CD8-positive, alpha-beta memory T cell (primary cell): ENCODE measurements at places on chromosomes 5 and 9. TPM values are rescaled to one million over a fixed set of nuclear protein-coding genes. Genes with fewer than 3 reads are reported as not detected.

Gene PRDM9
- not detected for total RNA-seq

Gene FRRS1L
- not detected for total RNA-seq

DNA sequence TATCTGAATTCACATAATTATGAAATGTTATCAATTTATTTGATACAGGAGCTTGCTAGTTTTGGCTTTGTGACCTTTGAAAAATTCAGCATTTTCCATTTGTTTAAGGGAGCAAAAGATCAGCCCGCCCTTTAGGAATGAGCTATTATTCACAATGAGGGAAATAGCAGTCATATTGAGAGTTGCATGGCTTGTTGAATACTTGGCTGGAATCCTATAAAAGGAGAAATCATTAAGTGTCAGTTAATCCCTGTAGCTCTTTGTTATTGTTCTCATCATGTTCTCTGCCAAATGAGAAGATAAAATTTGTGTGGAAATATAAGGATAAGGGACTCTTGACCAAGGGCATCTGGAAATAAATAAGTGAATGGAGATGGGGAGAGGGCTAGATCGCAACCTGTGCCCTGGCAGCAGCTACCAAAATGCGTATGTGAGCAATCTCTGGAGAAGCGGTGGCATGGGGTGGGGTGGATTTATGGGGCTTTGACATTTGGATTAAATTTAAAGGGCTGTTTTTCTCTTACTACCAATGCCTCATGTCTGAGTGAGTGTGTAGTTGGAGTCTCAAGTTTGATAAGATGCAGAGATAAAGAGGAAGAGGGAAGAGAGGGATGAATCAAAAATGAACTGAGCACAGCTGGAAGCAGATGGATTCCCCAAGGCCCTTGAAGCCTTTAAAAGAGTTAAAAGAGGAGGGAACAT is 237.6 kb downstream of the NNT start:
- no peak overlapping the region for H3K4me3 ChIP-seq
- H3K36me3 ChIP-seq, result no peaks in the 10 kb centered on the region

DNA sequence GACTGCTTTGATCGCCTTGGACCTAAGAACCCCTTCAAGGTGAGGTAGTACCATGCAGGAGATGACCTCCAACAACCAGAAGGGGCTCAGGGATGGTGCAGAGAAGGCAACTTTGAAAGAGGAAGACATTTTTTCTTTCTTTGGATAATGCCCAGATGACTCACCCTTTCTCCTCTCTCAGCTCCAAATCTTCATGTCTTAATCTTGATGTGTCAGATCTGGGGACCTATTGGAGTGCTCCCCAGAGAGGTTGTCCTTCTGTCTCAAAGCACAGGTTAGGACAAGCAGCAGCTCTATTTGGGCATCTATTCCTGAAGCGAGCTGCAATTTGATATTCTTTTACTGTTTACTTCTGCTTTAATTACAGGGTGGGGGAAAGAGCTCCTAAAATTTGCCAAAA is 229.9 kb upstream of the MAP3K1 start:
- H3K4me3 ChIP-seq, result no peak overlapping the region
- H3K27me3 ChIP-seq, result no peaks in the 10 kb centered on the region
- H3K4me1 ChIP-seq, result peaks cover 49% of the 10 kb centered on the region
- no peak overlapping the region for H3K27ac ChIP-seq
- no peak for DNase-seq

DNA sequence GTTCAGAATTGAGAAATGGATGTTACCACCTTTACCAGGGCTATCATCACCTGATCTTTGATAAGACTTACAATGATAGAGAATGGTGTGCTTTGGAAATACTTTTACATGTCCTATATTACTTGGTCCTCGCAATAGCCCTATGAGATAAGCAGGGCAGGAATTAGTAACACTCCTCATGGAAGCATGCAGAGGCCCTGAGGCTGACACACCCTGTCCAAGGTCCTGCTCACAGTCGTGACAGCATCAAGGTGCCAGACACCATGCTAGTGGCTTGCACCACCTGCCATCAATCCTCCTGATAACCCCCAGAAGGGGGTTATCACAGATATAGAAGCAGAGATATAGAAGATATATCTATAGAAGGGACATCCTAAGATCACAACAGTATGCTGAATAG is 216.8 kb upstream of the TBC1D2 start:
- DNase-seq, result no peak
- H3K36me3 ChIP-seq, result no peaks in the 10 kb centered on the region
- no peaks in the 10 kb centered on the region for H3K27me3 ChIP-seq
- H3K4me1 ChIP-seq, result no peaks in the 10 kb centered on the region
- H3K4me3 ChIP-seq, result no peak overlapping the region
